ENCODE measurements at places on chromosomes 1 and 21.

GRCh38 chr1:30687886-30688285, 35.5 kb downstream of the MATN1 start:
- no peak for DNase-seq

DNA sequence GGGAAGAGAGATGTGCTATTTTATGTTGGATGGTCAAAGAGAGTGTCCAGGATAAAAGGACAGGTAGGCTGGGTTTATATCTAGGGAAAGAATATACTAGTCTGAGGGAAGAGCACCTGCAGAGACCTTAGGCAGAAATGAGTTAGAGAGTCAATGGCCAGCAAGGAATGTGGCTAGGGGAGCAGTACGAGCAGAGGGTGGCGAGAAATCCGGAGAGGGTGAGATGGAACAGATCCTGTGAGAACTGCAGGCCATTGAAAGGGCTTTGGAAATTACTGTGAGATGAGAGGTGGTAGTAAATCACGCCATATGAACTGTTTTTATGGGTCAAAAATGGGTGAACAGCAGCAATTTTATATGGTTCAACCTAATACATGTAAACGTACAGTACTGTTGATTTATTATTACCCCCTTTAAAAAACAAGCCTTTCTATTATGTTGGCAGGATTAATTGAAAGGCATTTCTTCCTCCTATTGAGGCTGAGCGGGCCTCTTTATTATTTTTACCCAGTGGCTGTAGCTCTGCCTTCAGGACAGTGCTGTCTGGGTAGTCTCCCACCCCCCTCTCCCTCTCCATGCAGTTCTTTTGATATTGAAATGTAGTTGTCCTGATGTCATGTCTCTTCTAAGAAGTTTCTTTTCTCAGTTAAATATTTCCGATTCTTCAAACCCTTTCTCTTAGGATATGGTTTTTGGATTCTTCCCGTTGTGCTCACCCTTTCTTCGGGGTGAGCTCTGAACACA, 75.2 kb upstream of the CD1D start:
- DNase-seq, result no peak

- DNase-seq, result no peak
These were observed 92.5 kb upstream of the KRTAP19-8 start for GRCh38 chr21:31130821-31131220.

- no peak for DNase-seq
These were observed 28.5 kb downstream of the NIBAN1 start for GRCh38 chr1:184945678-184946412.

DNA sequence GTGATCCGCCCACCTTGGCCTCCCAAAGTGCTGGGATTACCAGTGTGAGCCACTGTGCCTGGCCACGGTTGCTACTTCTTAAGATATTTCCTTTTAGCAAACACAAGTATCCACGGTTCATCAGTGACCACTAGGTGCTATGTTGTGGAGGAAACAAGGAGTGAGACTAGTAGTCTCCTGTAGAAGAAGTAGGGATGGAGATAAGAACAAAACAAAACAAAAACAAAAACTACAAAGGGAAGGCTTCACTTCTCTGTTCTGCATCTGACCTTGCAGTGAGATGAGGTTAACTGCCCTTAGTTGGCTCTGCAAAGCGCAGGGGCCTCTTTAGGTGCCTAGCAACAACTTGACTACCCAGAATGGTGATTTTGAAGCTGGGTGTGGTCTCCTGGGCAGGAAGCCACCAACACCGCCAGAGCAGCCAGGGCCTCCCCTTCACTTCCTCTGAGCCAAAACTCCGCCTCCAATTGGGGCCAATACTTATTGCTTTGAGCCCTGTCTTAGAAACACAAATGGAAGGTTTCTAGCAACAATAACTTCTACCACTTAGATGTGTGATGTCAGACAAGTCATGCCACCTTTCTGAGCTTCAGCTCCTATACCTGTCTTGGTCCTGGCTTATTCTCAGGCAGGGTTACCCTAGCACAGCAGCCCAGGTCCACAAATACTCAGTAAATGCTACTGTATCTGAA, 12.8 kb upstream of the CDC42 start:
- peak; percentile 80 for DNase-seq

DNA sequence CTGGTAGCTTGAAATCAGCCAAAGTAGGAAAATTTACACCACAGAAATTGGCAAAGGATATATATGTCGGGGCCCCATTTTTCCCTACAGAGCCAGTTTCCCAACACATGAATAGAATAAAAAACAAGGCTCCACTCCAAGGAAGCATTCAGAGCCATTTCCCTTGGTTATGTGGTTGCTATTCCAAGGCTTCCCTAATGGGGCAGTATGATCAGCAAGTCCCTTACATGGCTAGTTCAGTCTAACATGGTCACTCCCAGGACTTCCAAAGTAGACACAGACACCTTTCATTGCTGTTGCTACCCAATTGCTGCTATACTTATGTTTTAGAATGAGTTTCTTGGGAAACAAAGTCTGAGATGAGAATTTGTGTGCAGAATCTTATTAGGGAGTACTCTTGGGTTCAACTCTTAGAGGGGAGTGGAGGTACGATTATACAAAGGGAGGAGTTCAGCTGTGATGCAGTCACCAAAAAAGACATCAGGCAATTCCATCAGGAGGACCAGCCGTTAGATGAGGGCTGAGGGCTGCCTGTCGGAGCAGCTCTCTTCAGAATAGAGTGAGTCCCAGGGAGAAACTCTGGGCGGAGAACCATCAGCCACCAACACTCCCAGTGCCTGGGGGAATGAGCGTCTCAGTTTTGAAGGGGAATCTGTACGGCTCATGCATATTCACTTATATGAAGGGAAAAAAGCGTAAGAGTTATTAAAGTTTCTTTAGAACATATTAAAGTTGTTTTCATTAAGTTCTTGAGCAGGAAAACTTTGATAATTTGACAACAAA, 92.9 kb downstream of the C21orf91 start:
- no peak for DNase-seq

DNA sequence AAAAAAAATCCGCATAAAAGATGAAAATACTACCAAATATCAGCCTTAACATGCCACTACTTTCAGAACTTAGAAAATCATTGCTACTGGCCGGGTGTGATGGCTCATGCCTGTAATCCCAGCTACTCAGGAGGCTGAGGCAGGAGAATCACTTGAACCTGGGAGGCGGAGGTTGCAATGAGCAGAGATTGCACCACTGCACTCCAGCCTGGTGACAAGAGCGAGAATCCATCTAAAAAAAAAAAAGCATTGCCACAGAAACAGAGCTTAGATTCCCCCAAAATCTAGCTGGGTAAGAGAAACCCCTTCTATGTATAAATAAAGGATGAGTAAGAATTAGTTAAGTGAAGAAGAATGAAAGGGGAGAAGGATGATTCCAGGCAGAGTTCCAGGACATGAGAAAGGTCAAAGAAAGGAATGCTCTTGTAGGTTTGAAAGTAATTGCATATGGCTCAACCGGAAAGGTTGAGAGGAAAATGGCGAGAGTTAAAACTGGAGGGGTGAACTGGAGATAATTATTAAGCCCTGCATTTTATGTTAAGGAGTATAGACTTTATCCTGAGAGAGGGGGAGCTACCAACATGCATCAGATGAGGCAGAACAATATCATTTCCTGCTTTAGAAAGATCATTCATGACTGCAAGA, 19.7 kb upstream of the NRDC start:
- DNase-seq, result no peak

- no peak for DNase-seq
These were observed 299.5 kb downstream of the ST6GALNAC3 start for GRCh38 chr1:76374086-76374485.

- no peak for DNase-seq
These were observed 103.1 kb upstream of the CSF3R start for GRCh38 chr1:36585569-36586548.

GRCh38 chr1:186736971-186737685, 56.9 kb upstream of the PTGS2 start:
- DNase-seq, result no peak

DNA sequence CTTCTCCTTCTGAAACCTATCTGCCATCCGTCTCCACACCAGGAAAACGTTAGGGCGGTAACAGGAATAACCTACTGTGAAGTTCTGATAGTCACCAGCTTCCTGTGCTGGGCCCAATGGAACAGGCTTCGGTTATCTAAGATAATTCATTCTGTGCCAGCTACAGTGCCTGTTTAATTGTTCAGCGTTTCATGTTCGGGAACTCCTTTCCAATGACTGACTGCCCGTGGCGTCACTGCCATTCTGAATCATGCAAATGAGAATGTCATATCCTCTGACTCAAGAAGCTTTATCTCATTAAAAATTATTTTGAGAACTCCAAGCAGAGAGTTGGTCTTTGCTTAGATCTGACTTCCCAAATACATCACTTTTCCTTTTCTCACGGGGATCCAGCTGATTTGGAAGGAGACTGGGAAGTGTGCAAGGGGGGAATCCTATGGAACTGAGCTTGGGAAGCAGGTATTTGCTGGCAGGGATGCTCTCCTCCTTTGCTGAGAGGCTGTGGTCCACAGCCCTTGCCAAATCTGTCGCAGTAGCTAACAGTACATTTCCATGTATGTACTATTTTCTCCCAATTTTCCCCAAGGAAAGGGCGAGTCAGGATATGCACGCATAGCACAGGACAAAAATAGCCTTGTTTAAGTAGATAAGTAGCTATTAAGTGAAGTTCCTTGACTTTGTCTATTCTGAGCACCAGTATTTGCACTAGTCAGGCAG, 358.7 kb downstream of the LTN1 start:
- no peak for DNase-seq

GRCh38 chr1:41573194-41573593, 88.7 kb upstream of the EDN2 start:
- no peak for DNase-seq

GRCh38 chr1:198047913-198048312, 108.9 kb upstream of the NEK7 start:
- no peak for DNase-seq

DNA sequence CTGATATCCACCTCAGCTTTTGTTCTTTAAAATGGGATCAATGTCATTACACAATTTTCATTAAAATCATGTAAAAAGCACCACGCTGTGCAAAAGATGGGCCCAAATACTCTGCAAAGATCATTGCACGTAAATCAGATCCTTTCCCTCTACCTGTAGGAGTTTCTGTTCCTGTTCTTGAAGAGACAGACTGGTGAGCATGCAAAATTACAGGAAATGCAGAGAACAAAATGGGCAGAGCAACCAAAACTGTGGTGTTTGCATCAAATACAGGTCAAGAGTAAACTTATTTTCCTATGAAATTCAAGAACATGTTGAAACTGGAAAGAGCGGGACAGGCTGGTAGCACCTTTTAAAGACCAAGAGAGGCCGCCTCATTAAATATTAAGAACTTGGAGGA, 294.9 kb upstream of the ADGRL2 start:
- DNase-seq, result no peak

- DNase-seq, result no peak
These were observed 59.1 kb upstream of the RAB3GAP2 start for GRCh38 chr1:220331318-220331717.

DNA sequence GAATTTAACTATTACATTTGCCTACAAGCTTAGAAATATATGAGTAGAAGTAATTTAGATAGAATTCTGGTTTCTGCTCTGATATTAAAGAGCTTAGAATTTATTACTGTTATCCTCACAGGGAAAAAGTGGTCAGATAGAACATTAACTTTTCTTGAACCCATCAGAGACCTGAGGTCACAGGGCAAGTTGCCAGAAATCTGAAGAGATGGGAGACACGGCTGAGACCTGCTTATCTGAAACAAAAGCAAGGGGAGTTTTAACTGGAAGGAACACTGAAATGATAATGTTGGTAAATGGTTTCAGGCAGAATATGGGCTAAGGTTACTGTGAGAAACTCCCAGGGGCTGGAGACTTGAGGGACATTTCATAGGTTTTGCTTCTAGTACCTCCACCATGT, 28.0 kb upstream of the USP25 start:
- DNase-seq, result no peak

- no peak for DNase-seq
These were observed 21.6 kb downstream of the GLMN start for GRCh38 chr1:92277105-92277723.

DNA sequence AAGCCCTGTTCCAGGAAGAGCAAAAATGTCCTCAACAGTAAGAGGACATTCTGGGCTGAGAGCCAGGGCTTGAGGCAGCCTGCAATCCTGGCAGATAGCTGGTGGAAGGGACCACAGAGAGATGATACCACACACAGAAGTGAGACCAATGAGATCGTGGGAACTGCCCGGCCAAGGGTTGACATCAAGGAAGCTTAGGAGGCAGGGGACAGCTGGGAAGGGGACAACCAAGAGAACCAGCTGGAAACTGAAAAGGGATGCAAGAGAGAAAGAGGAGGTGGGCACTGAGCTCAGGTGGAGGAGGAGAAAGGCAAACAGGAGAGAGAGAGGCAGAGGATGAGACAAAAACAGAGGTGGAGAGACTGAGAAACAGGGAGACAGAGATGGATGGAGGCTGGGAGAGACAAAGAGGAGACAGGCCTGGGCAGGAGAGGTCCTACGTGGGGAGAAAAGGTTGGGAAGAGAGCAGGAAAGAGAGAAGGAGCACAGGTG, 9.2 kb downstream of the PDZK1IP1 start:
- DNase-seq, result no peak

DNA sequence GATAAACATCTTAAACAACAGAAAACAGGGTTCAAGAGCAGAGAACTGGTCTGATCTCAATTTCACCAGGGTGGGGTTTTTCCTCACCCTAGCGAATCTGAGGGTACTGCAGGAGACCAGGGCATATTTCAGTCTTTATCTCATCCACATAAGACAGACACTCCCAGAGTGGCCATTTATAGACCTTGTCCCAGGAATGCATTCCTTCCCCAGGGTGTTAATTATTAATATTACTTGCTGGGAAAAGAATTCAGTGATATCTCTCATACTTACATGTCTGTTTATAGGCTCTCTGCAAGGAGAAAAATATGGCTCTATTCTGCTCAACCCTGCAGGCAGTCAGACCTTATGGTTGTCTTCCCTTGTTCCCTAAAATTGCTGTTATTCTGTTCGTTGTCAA, 84.1 kb downstream of the LYPLAL1 start:
- DNase-seq, result no peak

- DNase-seq, result no peak
These were observed 1.4 kb downstream of the ITGB2 start for GRCh38 chr21:44919111-44919912.

DNA sequence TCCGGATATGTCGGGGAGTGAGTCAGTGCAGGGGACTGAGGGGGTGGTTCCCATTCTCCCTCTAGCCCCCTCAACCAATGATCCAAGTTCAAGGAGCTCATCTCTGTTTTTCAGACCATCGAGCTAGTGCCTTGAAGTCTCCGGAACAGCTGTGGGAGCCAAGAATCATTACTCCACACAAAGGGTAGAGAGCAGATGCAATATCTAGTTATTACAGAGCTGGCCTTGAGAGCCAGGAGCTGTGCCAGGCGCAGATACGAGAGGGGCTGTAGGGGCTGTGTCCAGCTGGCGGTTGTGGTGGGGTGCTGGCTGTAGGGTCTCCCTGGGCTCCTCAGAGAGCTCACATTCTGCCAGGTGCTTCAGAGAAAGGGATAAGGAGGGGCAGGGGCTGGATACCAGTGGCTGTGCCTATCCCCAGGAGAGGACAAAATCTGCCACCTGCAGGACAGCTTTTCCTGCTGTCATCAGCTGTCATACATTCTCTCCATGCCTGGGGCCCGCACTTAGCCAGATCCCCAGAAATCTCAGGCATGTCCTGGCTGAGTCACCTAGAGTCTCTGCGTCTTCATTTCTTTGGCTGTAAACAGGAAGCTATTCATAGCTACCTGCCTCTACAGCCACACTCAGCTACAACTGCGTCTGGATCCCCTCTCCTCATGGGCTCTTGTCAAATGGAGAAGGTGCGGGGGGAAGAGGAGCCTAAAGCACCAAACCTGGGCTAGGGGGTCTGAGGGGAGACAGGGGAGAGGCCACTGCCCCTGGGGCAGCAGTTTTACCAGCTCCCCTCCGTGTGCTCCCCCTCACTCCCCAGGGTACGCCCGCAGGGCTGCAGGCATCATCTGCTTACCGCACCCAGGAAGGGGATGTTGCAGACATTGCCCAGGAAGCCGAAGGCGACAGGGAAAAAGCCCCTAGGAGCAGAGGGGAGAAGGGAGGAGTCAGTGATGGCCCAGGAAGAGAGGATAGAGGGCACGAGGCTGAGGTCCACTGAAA, 2.4 kb upstream of the KISS1 start:
- no peak for DNase-seq

Data from activated T-helper 1 cell treated with Interleukin-2 at 50 U/mL for 16 hours (primary cell).